ENCODE measurements at places on chromosomes 6 and 20.

DNA sequence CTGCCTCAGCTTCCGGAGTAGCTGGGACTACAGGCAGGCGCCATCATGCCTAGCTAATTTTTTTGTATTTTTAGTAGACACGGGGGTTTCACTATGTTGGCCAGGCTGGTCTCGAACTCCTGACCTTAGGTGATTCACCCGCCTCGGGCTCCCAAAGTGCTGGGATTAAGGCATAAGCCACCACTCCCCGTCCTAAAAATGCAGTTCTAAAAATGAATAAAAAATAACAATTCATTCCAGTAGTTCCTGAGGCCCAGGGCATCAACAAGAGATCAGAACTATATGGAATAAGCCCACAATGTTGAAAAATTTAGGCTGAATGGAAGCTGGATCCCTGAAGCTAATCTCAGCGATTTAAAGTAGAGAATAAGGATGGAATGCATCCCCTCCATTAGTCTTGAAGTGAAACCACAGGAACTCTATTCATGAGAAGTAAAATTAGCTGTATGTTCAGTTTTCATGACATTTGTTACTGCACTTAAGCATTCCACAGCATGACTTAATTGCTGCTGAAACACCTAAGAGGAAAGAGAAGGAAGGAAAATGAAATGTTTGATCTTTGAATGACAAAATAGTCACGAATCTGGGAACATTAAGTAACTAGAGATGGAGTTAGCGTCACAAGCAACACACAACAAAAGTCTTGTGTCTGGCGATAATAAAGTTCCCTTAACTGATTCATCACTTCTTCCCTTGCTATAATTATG is 80.4 kb upstream of the RIPOR2 start:
- no peak for DNase-seq

GRCh38 chr20:62120990-62121775 is 1.1 kb upstream of the LSM14B start:
- no peak for DNase-seq

GRCh38 chr6:132790450-132790849 is 8.0 kb downstream of the SLC18B1 start:
- no peak for DNase-seq

DNA sequence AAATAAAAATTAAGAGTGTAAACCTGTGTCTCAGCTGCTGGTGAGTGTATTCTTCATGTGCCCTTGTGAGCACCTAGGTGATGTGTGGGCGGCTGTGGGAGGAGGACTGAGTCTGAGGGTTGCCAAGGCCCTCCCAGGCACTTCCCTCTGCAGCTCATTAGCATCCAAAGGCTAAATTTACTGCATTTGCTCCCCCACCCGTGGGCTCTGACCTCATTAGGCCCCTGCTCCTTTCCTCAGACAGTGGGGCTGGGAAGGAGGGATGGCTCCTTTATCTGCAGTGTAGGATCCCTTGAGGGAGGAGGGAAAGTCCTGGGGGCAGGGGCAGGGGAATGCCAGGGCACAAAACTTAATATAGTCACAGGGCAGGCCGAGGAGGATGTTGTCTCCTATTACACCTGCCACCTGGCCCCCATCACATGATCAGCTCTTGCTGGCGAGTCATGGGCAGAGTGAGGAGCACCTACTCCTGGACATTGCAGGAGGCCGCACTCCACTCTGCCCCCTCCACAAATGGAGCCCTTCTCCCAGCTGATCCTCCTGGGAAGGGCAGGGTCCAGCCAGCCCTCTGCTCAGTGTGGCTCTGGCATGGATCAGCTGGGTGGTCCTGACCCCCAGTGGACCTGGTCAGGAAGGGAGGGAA is 133.2 kb downstream of the MRPL14 start:
- no peak for DNase-seq

- peak; percentile 24 for DNase-seq
These were observed 275.8 kb upstream of the PRDM1 start for GRCh38 chr6:105810105-105810921.

- no peak for DNase-seq
These were observed 45.8 kb upstream of the PAK5 start for GRCh38 chr20:9884666-9885065.

DNA sequence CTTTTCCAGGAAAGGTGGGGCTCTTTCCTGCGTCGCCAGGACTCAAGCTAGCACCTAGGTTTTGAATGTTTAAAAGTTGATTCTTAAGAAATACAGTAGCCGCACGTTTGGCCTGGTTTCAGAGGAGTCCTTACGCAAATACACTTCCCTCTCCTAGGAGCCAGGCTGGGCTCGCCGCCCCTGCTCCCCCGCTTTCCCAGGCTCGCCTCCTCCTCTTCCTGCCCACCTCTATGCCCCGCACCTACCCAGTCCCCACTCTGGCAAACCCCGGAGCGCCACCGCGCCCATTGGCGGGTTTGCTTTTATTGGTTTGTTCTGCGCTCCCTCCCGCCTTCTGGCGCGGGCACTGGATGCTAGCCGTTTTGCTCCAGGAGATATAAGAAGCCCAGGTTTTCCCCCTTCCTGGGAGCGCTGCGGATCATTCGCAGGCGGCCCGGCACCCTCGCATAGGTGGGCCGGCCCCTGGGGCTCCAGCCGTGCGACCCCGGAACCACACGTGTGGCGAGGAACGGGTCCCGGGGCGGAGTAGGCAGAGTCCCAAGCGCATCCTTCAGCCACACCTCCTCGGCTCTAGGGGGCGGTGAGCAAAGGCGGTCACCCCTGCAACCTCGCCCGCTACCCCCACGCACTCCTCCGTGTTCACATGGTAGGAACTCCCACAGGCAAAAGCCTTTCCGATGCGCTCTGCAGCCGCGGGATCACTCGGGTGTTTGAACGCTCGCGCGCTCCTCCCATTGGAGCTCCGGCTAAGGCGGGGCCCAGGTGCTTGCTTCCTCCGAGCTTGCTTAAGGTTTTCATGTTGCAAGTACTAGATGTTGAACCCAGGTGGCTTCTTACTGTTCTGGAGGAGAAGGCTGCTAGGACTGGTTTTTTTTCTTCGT is 119.0 kb downstream of the RTN4IP1 start:
- DNase-seq: peak; percentile 60

DNA sequence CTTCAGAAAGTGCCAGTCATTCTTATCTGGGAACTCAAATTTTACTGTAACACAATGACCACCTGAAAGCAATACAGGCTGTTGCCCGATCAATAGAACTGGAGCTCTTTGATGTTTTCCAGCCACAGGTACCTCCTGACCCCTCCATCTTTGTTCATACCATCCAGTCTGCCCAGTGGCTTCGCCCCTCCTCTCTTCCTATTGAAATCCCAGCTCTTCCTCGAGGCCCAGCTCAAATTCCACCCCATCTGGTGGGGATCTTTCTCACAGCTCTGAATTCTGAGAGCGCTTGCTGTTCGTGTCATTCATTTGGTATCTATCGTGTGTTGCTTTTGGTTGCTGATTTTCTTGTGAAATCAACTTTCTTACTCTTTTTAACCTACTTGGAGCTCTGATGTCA is 87.9 kb upstream of the CNKSR3 start:
- no peak for DNase-seq

GRCh38 chr6:112466373-112467151 is 119.4 kb downstream of the RFPL4B start:
- no peak for DNase-seq

GRCh38 chr6:90581146-90581545 is 5.7 kb downstream of the MAP3K7 start:
- DNase-seq: no peak

DNA sequence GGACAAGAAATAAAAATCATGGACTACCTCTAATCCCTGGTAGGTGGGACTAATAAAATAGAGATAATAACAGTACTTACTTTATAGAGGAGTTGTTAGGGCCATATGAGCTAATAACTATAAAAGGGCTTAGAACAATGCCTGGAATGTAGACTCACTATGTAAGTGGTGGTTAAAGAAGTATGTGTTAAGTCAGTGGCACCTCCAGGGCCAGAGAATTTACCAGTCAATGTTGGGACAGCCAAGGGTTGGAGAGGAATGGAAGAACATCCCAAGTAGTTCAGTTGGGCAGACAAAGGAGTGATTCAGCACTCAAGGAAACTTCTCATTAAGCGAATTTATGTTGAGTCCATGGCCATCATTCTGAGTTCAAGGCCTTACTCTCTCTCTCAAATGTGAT is 116.8 kb downstream of the OTOR start:
- DNase-seq: no peak

DNA sequence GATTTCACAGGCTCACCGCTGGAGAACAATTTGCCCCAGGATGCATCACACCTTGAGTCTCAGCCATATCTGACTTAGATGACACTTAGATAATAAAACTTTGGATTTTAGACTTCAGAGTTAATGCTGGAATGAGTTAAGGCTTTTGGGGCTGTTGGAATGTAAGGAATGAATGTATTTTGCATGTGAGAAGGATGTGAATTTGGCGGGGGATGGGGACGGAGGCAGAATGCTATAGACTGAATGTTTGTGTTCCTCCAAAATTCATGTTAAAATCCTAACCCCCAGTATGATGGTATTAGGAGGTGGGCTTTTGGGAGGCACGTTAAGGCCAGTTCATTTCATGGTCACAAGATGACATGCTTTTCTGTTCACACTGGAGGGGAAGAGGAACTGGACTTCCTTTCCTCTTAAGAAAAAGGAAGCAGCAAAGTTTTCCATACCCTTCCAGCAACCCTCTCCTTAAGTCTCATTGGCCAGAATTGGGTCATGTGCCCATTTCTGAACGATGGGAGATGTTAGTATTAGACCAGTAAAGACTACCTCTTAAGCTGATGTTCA is 5.8 kb upstream of the SRXN1 start:
- DNase-seq: no peak

- no peak for DNase-seq
These were observed 31.2 kb downstream of the ADRM1 start for GRCh38 chr20:62333820-62334595.

- DNase-seq: no peak
These were observed 42.6 kb downstream of the NCOA3 start for GRCh38 chr20:47544240-47544639.

DNA sequence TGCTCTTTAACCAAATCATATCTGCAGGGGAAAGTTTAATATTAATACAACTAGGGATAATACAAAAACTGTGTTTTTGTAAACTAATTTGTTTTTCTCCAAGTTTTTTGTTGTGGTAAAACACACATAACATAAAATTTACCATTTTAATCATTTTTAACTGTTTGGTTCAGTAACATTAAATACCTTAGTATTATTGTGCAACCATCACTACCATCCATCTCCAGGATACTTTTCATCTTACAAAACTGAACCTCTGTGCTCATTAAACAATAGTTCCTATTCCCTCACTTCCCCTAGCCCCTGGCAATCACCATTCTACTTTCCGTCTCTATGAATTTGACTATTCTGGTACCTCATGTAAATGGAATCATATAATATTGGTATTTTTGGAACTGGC is 15.9 kb downstream of the BEND6 start:
- no peak for DNase-seq

DNA sequence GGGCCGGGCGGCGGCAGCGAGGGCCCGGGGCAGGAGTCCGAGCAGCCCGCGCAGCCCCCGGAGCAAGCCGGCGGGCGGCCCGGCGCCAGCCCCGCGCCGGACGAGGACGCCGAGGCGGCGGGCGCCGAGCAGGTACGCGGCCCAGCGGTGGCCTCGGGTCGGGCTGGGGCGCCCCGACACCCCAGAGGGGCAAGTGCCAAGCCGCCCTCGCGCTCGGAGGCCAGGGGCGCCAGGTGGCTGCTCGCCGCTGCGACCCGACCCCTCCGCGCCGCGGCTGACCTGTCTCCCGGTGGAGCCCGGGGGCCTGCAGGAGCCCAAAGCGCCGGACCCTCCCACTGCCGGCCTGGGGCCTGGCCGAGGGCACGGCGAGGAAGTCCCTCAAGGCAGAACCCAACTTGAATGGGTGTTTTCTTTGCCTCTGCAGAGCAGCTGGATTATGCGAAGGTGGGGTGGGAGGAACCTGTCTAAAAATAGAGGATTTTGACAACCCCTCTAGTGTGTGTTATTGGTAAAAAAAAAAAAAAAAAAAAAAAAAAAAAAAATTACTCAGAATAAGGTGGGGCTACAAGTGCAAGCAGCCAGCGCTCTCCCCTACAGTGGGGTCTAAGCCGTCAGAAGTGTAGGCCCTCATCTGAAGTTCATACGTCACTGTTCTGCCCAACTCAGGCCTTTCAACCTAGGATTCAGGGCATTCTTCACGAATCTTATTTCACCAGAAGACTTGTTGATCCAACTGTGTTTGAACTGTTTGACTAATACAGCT is 609 bp downstream of the OGFRL1 start:
- peak; percentile 9 for DNase-seq

DNA sequence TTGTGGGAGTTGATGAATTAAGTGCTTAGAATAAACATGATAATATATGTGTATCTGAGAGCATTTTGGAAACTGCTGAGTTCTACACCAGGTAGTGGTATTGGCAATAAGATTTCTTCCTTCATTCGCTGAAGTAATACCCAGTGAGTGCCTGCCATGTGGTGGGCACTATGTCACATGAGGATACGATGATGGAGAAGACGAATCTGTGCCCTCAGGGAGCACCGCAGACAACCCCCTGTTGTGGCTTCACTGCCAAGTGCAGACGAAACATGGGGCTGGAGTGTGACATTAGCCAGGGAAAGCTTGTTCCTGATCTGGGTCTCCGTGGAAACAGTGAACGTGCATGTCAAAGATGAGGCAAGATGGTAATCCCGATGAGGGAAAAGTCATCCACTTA is 7.9 kb downstream of the ZNF76 start:
- no peak for DNase-seq

DNA sequence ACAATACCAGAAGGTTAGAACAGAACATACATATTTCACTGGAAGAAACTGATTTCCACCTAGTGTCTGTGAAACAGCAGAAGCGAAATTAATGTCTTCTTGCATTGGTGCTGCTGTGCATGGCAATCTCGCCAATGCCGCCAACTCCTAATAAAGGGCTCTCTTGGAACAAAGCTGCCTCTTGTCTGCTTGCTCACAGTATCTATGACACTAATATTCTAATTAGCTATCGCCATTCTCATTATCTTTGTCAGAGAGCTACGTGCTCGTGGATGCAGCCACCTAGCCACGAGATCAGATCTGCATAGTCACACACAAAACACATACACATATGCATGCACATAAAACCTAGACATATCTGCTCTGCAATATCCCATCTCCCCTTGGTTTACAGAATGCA is 145.9 kb upstream of the OLIG3 start:
- no peak for DNase-seq

GRCh38 chr6:46334442-46334841 is 156.8 kb downstream of the RCAN2 start:
- no peak for DNase-seq

GRCh38 chr6:38320843-38321242 is 318.9 kb downstream of the BTBD9 start:
- no peak for DNase-seq

DNA sequence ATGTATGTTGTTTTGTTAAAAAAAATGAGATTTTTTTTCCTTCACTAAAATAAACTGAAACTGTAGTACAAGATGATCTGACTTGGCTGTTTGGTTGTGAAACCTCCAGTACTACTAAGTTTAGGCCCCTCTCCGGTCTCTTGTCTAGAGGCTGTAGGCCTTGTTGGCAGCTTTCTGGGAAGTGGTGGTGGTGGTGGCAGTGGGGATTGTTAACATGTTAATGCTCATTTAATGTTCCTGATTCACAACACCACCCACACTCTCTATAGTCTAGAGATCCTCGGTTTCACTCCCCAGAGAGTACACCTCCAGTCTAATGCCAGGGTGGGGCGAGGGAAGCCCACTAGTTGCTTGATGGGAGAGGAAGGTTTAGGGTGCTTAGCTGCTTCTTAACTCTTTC is 24.1 kb downstream of the STK4 start:
- no peak for DNase-seq

GRCh38 chr6:34928220-34928619 is 39.2 kb downstream of the ANKS1A start:
- no peak for DNase-seq
